HFF-Myc (cell line): ENCODE measurements at places on chromosomes 13 and 19.

DNA sequence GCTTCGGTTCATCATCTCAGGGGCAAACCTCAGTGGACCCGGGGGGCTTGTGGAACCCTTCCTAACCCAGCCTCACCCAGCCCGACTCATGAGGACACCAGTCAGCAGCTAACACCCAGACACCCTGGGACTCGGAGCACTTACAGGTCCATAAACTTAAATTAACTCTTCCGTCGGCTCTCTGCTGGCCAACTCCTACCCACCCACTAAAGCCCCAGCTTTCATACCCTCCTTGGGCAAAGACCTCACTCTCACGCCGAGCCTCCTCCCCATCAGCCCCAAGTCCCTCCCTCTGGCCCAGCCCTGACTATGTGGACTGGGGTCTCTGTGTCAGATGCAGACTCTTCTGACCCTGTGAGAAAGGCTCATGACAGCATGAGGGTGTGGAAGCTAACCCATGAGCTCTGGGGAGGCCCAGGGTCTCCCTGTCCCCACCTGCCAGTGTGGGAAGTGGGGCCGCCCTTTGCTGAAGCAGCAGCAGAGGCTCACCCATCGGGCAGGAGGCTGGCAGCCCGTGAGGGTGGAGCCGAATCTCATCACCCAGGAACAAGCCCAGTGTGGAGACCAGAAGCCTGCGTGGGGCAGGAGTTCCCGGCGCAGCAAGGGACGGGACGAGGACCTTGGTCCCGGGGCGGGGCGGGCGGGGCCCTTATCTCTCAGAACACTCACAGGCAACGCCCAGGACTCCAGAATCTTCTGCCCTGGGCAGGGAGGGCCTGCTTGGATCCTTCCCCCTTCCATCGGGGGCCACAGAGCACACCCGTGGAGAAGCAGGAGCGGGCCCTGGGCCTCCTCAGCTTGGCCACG, 19.8 kb downstream of the TCF3 start:
- no peak for DNase-seq

GRCh38 chr13:114046431-114046975, 72.6 kb upstream of the C13orf46 start:
- DNase-seq = no peak

- DNase-seq = no peak
Observed at GRCh38 chr13:78806457-78806856, 147.5 kb upstream of the OBI1 start.

- no peak for DNase-seq
Observed at GRCh38 chr13:57857945-57858344, 226.4 kb downstream of the PCDH17 start.

DNA sequence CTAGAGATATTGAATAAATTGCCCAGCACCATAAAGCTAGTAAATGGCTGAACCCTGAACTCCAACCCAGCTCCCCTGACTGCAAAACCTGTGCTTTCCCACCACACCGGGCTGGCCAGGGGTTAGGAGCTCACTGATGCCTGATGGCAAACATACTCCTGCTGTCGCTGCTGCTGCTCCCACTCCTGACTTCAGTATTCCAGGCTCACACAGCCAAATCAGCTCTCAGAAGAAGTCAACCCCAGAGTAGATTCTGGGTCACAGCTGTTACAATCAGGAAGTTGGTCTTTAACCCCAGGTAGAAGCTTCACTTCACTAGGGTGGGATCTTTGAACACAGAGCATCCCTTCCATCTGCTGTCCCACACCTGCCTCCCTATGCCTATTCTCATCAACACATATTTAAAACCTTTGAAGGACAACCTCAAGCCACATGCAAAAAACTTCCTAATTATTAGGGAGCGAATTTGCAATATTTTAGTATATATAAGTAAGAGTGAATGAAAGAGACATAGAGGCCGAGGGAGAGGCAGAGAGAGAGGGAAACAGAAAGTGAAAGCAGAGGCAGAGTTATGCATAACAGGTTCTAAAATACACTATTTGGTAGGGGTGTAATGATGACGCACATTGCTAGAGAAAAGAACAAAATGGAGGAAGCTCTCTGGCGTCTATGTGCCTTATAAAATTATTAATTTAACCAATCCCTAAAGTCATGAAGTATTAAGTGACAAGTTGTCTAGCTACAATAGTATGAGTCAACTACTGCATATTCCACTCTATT, 99.4 kb upstream of the SERP2 start:
- no peak for DNase-seq

DNA sequence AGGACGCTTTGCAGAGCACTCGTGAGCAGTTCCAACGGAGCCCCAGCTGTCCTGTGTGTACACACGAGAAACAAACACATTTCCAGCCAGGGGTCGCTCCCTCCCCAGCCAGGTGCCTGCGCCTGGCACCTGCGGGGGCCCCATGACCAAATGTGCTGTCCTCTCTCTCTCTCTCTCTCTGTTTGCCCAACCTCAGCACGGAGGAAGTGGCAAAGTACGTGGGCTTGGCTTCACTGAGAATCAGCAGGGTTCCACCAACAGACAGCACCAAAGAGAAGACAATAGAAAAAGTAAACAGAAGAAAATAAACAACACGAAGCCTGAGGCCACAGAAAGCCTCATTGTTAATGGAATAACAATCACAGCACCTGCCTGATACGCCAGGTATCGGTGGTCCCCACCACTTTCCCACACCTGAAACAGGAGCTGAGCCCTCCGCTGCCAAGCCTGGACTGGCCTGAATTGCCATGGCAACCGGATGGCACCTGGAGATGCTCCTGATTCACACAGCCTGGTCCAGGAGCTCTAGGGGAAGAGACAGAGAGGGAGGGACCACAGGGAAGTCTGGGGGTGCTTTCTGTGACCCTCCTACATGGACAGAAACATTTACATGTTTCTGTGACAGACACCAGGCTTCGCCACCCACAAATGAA, 103.9 kb upstream of the CACNA1A start:
- DNase-seq = no peak

- DNase-seq = no peak
Observed at GRCh38 chr19:55579766-55580621, 654 bp downstream of the ZNF579 start.

DNA sequence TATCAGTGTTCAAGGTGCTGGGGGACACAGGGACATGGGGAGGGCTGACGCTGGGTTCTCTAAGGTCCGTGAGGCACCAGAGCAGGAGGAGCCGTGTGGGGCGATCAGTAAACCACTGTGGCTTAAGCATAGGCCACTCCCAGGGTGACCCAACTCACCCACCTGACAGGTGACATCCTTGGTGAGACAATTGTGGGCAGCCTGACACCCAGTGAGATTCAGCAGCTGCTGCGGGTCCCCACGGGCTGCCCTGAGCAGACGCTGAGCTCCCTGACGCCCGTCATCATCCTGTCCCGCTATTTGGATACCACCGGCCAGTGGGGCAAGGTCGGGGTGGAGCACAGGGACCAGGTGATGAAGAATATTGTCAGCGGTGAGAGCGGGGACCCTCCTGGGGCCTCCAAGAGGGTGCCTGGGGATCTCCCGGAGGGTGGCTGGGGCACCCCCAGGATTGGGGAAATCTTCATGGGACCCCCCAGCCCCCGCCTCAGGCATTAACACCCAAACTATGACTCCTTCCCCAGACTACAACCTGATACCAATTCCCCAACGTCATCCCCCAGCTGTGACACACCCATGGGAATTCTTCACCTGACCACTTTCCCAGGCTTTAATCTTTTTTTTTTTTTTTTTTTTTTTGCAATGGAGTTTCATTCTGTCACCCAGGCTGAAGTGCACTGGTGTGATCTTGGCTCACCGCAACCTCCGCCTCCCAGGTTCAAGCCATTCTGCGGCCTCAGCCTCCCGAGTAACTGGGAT, 33.3 kb upstream of the SHFL start:
- no peak for DNase-seq

DNA sequence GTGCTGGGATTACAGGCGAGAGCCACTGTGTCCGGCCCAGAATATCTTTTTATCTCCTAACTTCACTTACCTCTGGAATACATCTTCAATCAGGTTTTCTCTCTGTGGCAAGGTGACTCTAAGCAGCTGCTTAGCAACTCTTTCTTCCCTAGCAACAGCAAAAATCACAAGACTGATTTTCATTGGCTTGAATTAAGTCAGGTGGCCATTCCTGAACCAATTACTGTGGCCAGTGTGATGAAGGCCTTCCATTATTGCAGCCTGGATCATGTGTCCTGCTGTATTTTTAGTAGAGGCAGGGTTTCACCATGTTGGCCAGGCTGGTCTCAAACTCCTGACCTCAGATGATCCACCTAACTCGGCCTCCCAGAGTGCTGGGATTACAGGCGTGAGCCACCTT, 9.0 kb upstream of the LTBP4 start:
- DNase-seq = no peak

DNA sequence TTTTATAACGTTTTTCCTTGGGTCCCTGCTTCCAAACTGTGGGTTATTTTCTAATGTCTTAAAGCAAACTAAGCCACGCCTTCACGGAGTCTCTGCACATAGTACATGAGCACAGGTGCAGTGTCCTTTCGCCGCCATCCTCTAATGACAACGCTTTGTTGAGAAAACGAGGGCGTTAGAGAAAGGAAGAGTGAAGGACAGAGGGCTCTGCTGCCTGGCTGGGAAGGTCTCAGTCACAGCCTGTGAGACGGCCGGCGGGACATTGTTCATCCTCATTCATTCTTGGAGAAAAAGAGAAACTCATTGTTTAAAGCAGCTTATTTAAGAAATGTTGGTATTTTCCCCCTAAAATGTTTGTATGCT, 9.5 kb downstream of the IL17D start:
- DNase-seq = no peak

DNA sequence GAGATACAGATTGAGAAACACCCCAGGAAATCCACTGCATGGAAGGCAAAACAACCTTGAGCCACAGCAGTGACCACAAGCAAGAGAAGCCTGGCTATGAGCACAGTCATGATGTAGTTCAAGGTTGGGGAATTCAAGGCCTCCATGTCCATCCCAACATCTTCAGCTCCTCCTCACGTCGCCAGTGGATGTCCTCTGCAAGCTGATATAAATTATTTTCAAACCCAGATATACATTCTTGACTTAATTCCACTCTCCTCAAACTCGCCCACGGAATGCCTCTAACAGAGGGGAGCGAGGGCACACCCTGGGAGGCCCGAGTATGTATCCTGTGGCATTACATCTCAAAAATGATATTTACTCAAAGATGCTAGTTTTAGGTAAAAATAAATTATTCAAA, 105.5 kb downstream of the SHISA2 start:
- no peak for DNase-seq

DNA sequence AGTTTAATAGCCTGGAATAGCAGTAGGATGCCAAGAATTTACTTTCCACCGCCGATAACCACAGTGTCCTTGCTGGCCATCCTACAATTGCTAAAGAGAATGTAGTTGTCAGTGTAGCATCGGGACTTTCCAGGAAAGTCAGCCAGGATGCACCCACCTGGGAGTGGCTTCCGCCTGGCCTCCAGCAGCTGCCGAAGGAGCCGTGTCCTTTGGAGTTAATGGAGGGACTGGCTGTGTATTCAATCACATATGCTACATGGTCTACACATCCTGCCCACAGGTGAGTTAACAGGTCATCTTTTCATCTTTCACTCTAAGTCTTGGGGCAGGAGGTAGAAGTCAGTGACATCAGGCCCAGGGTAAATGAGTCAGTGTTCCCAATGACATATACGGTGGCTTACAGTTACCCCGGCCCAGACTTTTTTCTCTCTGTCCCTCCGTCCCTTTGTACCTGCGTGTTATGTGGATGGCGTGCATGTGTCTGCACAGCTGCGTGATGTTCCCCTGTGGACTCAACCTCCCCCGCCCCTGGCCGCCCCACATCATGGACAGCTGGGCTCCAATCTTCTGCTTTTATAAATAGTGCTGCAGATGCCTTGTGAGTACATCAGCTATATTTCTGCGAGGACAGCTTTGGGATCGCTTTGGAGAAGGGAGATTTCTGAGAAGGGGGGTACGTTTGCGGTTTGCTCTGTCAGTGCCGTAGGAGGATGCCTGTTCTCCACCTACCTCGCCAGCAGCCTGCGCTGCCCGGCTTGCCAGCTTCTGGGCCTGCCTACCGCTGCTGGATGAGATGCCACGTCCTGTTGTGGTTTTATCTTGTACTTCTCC, 63.1 kb downstream of the ATP11A start:
- DNase-seq = no peak

DNA sequence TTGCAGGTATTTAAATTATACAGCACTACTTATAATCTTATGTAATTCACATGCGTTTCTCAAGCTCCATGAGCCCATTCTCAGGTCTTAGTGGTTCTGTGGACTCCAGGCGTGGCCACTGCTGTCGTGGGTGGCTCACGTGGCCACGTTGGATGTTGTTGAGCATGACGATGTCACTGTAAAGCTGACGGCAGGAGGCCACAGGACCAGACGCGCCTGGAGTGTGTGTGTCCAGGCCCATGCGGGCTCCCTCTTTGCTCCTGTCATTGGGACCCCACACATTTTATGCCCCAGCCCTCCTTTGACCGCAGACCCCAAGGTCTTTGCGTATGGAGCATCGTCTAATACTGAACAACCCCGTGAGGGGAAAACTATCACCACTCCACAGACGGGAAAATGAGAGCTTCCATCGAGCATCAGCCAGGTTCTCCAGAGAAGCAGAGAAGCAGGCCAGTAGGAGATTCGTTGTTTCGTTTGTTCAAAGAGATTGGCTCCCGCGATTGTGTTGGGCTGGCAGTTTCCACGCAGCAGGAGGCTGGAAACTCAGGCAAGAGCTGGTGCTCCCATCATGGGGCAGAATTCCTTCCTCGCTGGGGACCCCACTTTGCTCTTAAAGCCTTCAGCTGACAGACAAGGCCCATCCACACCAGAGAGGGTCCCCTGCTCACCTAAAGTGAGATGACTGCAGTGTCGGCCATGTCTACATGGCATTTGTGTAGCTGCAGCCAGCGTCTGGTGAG, 129.3 kb upstream of the SPACA7 start:
- DNase-seq = no peak

GRCh38 chr13:113545455-113545930, 39.1 kb upstream of the TFDP1 start:
- DNase-seq = peak; percentile 11

DNA sequence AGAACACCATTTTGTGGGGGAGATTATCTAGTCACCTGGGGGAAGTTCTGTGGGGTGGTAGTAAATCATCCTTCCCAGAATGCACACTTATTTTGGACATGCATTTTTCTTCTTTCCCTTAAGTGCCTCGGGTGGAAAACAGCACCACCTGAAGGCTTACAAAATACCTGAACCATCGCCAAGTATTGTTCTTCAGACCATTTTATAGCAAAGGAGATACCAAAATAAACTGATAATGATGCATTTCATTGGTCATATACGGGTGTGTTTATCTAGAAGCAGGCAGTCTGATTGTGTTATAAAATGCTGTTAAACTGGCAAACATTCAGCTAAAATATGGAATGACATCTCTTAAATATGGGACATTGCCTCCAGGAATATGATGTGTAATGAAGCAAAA, 1034.7 kb downstream of the SLITRK1 start:
- DNase-seq = no peak

DNA sequence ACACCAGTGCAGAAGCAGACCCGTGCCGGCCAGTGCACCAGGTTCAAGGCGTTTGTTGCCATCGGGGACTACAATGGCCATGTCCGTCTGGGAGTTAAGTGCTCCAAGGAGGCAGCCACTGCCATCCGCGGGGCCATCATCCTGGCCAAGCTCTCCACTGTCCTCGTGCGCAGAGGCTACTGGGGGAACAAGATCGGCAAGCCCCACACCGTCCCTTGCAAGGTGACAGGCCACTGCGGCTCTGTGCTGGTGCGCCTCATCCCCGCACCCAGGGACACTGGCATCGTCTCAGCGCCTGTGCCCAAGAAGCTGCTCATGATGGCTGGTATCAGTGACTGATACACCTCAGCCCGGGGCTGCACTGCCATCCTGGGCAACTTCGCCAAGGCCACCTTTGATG, 10.1 kb downstream of the ZNF44 start:
- no peak for DNase-seq
